ENCODE measurements at places on chromosomes 5 and 9.

DNA sequence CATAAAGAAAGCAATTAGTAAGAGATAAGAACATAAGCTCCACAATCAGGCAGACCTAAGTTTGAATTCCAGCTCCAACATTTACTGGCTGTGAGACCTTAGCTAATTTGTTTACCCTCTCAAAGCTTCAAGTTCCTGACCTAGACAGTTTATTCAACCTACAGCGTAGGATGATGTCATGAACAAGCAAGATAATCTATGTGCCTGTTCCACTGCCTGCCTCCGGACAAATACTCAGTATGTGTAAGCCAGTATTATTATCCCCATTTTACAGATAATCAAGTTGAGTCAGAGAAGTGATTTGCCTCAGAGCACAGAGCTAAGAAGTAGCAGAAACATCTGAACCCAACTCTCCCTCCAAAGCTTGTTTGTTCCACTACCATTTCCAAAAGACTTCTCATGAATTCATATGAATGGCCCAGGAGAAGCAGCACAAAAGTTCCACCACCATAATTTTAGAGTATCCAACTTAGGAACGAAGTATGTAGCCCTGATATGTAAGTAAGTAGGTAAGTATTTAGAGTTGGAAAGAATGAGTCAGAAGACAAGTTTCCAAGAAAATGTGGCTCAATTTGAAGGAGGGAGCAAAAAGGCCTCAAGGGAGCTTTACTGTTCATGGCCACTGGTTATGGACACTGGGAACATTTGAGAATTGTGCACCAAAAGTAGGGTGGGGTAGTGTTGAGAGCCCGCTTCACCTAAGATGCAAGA lies 398.2 kb downstream of the NFIB start:
- no peak for DNase-seq

DNA sequence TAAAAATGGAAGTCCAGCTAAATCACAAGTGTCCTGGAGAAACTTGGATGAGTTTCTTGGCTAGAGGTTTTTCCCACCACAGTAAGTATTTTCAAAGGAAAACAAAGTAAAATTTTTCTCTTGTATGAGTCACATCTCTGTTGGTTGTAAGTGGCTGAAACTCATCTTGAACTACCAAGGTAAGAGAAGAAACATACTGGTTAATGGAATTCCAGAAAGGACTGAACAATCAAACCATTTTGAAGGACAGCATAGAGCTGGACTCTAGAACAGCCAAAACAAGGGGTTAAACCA lies 102.8 kb upstream of the CDKN2B start:
- no peak for DNase-seq

DNA sequence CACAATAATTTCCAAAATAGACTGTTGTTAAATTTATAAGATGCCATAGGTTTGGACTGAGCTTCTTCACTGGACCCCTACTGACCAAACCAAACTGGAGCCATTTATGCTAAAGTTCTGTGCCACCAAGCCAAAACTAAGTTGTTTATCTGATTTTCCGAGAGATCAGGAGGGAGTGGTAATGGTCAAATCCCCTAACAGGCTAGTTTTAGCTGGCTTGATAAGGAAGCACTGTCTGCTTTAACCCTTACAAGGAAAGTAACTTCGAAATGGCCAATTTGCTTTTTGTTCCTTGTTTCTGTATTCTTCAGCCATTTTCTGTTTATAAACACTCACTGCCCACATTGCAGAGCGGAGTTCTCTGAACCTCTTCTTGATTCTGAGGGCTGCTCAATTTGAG lies 246.8 kb upstream of the TUT7 start:
- DNase-seq = no peak

- no peak for DNase-seq
These were observed 322.9 kb downstream of the SLIT3 start for GRCh38 chr5:168978015-168978414.

DNA sequence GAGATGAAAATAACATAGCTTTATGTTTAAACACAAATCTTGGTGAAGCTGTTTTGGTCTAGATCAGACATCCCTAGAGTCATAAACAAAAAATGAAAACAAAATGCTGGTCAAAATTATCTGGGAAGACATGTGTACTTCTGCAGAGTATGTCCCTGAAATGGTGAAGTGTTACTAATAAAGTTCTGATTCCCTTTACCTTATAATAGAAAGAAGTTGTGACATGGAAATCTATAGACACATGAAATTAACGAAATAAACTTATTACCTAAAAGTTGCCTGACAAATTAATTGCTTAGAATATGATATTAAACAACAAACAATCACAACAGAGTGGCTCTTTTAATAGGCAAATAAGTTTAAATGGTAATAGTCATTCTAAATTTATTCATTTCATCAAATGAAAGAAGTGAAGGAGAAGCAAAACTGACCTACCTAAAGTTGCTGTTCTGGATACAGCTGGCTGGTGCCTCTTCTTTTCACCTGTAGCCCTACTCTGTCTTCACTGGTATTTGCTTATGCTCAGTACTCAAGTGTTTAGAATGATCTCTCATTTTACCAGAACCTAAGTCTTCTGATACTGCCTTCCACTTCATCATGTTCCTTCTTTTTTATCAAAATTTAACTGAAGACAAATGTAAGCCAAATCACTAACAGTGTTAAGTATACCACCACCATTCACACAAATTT lies 38.8 kb downstream of the FNIP1 start:
- no peak for DNase-seq

DNA sequence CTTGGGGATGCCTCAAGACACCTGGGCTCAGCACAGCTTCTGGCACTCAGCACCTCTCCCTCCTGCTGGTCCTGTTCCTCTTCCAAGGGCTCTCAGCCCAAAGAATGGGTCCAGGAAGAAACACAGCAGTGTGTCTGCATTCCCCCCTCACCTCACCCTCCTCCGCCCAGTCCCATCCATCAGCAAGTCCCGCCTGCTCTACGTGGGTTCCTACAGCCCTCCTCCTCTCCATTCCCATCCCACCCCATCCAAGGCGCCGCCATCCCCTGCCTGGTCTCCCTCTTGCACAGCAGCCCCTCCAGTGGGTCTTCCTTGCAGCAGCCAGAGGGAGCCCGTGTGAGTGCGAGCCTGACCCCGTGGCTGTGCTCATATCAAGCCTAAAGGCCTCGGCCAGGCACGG lies 52.3 kb upstream of the RPL26L1 start:
- no peak for DNase-seq

- no peak for DNase-seq
These were observed 95.7 kb upstream of the EFNA5 start for GRCh38 chr5:107766439-107766838.

DNA sequence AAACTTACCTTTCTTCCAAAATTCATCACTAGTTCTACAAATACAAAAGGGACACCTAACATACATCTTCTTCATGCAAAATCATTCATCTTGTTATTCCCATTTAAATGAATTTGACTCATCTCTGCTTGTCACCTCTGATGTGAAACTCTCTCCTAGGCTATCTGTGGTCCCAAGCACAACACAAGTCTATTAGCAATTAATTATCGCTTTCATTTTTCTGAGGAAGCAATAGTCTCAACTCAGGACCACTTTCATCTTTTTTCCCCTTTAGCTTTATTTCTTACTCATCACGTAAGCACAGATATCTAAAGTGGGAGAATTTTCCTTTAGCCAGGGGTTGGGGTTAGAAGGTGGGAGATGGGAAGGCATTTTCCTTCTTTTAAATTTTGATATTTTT lies 131.9 kb downstream of the ST8SIA4 start:
- no peak for DNase-seq
